Hematopoietic multipotent progenitor cell treated with erythropoietin and hydrocortisone succinate and interleukin-3 and kit ligand, for 8 days (in vitro differentiated cells): ENCODE measurements at places on chromosomes 2 and 18.

- DNase-seq: no peak
Observed at GRCh38 chr2:187989925-187990623, 301.6 kb upstream of the GULP1 start.

DNA sequence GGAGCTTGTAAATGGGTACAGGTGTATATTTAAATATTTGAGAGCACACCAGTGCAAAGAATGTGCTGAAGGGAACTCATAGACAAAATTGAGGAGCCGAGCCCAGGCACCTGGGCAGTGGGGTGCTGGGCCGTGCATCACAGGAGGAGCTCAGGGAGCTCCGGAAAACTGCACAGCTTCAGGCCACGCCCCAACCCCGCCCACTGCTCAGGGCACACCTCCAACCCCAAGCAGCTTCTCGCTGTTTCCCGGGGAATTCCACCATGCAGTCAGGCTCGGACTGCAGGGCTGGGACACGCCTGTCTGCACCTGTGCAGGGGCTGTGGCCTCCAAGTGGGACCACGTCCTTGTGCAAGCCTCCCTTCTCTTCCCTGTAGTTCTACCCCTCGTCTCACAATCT lies 243.0 kb downstream of the HDAC4 start:
- no peak for DNase-seq

DNA sequence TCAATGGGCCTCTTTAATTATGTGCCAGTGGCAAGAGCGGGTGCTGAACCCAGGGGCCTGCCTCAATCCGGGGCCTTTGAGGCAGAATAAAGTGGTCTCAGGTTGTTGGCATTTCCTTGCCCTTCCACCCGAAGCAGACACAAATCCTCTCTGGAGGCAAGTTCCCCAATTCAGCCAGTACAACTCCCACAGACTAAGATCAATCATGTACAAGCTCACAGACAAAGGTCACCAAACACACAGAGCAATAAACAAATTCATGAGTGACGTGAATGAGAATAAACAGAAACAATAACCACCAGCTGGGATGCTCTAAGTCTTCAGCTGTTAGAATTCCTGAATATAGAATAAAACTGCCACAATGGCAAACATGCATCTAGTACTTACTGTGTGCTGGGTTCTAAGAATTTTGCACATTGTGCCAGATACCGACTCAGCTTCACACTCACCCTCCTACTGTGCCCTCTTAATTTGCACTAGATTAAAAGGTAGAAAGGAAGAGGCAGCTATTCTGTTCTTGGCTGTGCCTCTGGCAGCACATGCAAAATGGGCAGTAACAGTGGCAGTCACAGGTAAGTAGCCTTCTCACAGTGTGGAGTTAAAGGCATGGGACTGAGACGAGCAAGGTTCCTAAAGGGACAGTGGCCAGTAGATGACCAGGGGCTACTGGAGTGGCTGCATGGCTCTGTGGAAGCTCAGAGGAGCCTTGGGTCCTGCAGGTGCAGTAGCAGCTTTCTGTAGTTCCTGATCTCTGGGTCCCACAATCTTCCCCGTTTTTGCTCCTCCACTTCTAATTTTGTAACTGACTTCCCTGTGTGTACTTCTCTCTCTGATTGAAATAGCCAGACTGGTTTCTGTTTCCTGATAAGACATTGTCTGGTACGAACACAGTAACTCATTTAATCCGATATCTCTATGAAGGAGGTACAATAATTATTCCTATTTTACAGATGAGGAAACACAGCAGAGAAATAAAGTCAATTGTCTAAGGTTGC lies 34.6 kb upstream of the IL1B start:
- peak; percentile 40 for DNase-seq

DNA sequence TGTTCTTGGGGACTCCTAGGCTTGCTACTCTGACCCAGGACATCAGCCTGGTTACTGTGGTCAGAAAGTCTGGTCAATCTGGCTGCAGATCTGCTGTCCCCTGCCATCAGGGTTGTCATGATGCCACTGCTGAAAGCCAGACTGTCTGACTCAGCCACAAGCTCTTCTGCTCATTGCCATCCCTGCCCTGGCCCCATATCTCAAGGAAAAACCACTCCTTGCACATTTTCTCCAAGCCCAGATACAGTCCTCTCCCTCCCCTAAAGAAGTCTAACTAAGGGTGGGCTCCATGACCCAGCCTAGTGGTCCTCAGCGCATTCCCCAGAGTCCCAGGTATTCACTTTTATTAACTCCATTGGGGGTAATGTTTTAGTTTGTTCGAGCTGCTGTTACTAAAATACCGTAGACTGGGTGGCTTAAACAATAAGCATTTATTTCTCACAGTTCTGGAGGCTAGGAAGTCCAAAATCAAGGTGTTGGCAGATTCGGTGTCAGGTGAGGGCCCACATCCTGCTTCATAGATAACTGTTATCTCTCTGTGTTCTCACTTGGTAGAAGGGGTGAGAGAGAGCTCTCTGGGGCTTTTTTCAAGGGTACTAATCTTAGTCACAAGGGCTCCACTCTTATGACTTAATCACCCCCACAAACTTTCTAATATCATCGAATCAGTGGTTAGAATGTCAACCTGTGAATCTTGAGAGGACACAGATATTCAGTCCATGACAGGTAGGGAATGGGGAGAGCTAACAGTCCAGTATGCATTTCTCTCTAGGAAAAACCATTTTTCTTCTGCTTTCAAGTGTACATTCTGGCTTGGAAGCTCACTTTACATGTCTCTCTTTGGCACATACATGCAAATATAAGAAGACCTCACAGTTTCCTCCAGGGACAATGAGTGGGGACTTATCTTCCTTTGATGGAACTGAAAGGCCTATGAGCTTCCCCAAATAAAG lies 94.8 kb upstream of the CXCR4 start:
- no peak for DNase-seq
